ENCODE measurements at places on chromosomes 11 and 22.
A peak's percentile ranks its signal among the peaks of the same experiment; 100 is the strongest.

DNA sequence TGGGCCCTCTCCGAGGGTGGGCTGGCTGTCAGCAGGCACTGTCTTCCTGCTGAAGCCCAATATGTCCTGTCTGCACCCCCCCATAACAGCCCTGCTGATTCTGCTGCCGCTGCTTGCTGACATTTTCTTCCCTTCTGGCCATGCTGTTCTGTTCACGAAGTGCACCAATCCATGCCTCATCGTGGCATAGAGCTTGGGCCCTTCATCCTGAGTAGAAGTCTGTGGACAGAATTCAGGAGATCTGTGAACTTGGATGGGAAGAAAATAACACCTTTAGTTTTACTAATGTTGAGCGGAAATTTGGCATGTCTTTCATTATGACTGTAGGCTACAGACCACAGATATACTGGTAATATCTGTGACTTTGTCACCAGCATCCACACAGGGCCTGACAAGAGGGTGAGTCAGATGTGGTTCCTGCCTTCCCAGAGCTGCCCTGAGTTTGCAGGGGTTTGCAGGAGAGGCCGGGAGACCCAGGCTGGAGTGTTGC, 14.1 kb upstream of the KIAA0930 start:
- DNase-seq: peak; percentile 67

GRCh38 chr11:64263021-64263946, 12.0 kb downstream of the PLCB3 start:
- DNase-seq: no peak

DNA sequence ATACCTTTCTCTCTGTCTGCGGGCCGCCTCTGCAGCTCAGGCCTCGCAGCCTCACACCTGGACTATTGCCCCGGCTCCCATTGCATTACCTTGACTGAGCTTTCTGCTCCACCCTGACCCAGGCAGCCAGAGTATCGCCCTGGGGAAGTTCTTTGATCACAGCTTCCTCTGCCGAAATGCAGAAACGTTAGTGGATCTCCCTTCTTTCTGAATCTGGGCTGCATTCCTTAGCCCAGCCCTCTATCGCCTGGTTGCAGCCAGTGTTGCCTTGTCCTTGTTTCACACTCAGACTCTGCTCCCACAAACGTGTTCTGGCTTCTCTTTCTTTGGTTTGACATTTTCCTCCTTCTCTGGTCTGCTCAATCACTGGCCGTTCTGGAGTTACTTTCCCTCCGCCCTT, 195.7 kb downstream of the ADAMTS15 start:
- no peak for DNase-seq

- no peak for DNase-seq
Observed at GRCh38 chr11:68373815-68374501, 61.6 kb downstream of the LRP5 start.

- peak; percentile 85 for DNase-seq
Observed at GRCh38 chr11:88886796-88887195, 179.0 kb downstream of the GRM5 start.

Measured in activated CD4-positive, alpha-beta T cell treated with anti-CD3 and anti-CD28 coated beads, Interleukin-2, amount 10 ng/mL, durations not matched to agents 24 days and 14 days (primary cell).